ENCODE measurements at places on chromosomes 5 and 9.
A peak's percentile ranks its signal among the peaks of the same experiment; 100 is the strongest.

DNA sequence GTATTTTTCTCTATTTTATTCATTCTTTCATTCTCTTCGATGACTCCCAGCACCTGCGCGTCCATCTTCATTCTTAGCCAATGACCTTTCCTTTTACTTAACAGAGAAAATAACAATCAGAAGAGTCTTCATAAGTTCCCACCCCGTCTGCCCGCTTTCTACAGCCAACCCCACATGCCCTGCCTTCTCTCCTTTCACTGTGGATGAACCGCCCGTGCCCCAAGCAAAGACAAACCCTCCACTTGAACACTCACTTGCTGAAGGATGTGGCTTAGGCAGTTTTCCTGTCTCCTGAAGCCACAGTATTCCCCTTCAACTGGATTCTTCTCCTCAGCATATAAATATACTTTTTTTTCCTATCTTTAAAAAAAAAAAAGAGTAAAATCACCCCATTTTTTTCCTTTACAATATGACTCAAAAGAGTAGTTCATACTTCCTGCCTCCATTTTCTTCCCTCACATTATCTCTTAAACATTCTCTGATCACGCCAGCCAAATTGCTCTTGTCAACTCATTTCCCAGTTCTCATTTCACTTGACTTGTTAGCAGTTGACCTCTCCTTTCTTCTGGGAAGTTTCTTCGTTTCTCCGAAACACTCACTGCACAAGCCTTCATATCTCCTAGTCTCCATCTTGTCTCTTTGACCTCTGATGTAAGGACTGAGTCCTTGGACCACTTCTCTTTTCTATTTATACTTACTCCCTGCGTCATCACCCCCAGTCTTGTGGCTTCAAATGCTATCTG lies 11.1 kb downstream of the NIPSNAP3B start:
- no peak for DNase-seq

GRCh38 chr9:114930056-114930812 lies at the start of gene TNFSF8:
Gene TNFSF8 (minus strand): TSS chr9:114930591. CDS start chr9:114930303, 288 bp downstream.
- peak; percentile 73 for DNase-seq

- no peak for DNase-seq
These were observed 216.5 kb downstream of the IRX2 start for GRCh38 chr5:2534970-2535369.

DNA sequence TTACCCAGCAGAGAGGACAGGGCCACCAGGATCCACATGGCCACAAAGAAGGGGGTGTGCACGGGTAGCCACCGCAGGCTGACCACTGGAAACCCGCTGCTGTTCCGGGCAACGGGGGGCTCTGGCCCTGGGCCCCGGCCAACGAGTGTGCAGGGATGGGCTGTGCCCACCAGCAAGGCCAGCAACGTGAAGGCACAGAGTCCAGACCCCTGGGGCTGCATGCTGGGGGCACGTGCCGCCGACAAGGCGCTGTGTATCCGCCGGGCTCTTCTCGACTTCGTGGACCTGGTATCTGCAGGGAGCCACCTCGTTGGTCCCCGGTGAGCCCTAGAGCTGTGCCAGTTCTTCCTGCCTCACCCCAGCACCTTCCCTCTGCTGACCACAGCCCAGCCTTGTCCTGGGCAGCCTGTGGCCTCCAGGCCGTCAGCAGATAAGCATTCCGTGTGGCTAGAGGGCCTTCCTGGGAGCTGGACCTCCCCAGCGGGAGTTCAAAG lies 42.2 kb upstream of the CEP72 start:
- DNase-seq = no peak

GRCh38 chr5:169294621-169295020 lies 6.3 kb downstream of the SLIT3 start:
- no peak for DNase-seq

DNA sequence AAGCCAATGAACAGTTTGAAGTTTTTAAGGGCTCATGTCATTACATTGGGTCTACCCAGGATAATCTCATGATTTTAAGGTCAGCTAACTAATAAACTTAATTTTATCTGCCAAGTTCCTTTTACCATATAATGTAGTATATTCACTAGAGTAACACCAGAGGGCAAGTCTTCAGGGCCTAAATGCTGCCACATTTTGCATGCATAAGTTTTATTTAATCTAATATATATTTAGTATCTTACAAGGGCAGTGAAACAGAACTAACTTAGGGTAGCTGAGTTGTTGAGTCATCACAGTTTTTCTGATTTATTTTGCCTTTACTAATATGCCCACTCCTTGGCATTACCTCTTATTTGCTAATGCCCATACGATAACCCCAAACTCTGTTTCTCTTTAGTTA lies 8.1 kb upstream of the APC start:
- DNase-seq = no peak

- DNase-seq = no peak
These were observed 22.4 kb upstream of the SMIM15 start for GRCh38 chr5:61184708-61185107.

- DNase-seq = no peak
These were observed 401.3 kb downstream of the BRINP1 start for GRCh38 chr9:118967901-118968300.

- DNase-seq = no peak
These were observed 1.3 kb downstream of the IRX2 start for GRCh38 chr5:2750026-2750757.

GRCh38 chr5:14298126-14298847 lies 155.1 kb downstream of the TRIO start:
- no peak for DNase-seq

DNA sequence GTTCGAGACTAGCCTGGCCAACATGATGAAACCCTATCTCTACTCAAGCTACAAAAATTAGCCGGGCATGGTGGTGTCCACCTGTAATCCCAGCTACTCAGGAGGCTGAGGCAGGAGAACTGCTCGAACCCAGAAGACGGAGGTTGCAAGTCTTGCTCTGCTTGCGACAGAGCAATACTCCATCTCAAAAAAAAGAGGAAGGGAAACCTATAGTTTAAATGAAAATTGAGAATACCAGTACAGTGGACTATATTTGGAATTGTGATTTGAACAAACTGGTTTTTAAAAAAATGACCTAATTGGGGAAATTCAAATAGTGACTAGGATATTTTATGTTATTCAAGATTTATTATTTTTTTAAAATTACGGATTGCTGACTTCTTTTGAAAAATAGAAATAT lies 33.2 kb downstream of the DIAPH1 start:
- DNase-seq = no peak

DNA sequence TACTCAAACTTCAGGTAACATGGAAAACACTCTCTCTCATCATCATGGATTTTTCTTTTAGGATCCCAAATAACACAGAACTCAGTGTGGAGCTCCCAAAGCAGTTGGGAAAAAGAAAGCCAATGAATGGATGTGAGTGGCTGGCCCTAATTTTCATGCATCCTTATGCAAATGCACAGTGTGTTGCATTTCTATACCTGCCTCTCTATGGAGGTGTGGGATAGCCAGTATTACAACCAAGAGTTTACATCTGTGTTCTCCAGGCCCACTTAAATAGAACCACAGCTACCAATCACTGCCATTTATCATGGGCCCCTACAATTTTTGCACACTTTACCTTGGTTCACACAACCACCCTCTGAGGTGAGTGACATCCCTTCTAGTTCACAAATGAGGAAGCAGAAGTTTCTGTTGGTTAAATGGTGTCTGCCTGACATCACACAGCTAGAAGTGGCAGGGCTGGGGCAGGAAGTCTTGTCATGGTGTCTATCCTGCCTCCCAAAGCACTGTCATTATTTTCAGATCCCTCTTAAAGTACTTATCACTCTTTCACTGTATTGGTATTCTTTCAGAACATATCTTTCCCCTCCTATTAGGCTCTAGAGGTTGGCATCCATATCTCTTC lies 17.3 kb downstream of the MAMDC2 start:
- no peak for DNase-seq

GRCh38 chr9:94655739-94656138 lies 16.4 kb upstream of the FBP1 start:
- no peak for DNase-seq

DNA sequence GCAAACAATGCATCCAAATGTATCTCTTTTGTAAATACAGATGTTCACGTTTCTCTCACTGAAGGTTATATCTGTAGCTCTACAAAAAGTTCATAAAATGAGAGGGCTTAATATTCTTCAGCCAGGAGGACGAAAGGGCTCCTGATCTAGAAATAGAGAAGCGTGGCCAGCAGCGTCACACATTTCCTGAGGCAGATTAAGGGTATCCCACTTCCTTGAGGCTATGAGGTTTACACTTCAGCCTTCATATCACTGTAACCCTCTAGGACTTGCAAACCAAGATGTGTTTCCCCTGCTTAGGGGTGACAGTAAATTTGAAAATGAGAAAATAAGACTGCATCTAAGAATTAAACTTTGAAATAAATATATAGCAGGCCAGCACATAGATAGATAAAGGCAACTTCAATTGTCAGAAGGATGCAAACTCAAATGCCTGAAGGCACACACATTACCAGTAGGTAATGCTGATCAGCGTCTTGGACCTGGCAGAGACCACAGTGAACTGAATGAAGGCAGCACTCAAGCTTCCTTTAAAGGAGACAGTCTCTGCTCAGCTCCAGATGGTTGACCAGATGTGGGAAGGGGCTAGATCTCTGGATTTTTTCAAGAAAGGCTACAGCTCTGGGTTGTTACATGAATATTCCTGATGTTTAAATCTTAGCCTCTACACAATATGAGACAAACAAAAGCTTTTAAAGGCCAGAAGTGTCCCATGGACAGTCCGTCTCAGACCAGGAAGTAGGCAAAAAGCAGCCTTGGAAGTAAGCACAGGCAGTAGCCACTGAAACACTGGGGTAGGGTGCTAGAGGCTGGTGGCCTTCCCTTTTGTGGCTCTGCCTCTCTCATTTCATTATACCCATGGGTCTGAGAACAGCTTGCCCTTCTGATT lies 197.7 kb downstream of the MCTP1 start:
- no peak for DNase-seq

- no peak for DNase-seq
These were observed 57.1 kb upstream of the IZUMO3 start for GRCh38 chr9:24602693-24603352.

DNA sequence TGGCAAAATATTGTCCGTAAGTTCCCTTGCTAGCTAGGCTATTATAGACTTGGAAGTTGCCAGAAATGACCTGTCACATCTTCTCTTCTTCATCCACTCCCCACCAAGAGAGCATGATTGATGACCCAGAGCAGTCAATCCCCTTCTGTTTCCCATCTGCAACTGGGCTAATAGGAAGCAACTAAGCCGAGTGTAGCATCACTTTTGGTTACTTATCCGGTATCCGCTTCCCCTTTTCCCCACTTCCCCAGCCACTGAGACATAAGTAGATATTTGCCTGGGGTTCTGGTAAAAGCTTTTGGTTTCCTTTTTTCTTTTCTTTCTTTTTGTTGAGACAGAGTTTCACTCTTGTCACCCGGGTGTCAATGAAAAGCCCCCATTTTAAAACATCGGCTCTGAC lies 29.4 kb upstream of the LIFR start:
- no peak for DNase-seq

- no peak for DNase-seq
These were observed 807.0 kb downstream of the TLE4 start for GRCh38 chr9:80378669-80379293.

DNA sequence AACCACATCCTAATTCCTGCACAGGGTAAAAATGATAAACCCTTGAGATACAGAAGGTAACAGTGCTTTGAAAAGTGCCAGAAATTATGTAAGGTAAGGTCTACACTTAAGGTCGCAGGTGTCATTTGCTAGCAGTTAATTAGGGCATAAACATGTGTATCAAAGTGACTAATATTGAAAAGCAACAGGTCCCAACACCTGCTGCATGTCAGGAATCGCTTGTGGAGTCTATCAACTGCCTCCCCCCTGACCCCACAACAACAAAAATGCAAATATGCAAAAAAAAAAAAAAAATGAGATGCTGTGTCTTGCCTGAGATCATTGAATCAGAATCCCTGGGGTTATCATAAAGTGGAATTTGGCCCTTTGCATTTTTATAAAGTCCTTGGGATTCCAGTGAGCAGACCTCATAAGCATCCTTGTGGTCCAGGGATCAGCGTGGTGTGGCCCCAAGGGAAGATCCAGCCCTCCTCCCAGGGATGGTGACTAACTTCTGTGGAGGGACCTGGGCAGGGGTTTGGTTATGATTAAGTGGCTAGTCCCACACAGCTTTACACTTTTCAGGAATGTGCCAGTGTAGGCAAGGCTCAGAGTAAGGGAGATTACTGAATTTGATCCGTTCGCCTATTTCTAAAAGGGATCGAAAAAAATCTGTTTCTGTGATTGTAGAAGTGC lies 92.5 kb upstream of the TNFSF8 start:
- no peak for DNase-seq

DNA sequence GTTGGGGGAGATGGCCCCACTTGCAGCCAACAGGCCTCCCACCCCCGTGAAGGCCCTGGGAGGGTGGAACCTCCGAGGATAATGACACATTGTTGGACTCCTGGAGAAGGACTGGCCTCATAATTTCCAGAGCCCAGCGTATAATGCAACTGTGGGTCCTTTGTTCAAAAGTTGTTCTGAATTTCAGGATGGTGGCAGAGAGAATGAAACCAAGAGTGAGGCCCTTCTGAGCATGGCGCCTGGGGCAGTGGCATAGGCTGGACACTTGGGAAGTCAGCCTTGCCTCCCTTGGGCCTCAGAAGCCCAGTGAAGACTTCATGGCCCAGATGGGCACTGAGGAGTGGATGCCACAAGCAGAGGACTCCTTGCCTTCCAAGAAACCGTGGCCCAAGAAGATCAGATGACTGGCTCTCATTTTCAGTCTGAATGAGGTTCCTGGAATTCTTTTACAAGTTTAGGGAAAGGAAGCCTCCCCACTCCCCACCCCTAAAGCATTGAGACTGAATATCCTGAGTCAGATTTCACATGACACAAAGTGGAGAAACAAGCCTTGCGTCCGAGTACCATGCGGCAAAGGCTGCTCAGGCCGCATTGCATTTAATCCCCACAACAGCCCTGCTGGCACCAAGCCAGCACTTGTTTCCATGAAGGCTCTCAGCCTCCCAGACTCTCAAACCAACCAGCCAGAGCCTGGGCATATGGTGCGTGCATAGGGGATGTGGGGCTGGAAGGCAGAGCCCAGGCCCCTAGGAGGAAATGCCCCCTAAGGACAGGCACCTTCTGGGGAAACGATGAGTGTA lies 96.7 kb upstream of the SMIM23 start:
- DNase-seq = no peak

- no peak for DNase-seq
These were observed 164.6 kb upstream of the PPP1R2B start for GRCh38 chr5:156685481-156685880.

DNA sequence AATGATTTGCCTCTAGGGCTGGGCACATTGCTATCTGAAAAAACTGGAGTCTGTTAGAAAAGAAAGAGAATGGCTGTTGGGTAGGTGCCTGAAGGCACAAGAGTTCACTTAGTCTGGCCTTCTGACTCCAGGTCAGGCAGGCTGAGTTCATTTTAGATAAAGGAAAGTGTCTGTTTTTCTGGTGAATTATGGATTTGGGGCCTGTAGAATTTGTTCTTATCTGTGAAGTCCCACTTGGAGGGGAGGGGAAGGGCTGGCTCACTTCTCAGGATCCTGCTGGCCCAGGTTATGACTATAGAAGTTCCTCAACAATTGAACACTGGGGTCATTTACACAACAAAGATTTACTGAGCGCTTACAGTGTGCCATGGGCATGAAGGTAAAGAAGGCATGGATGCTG lies 11.5 kb upstream of the SEPTIN8 start:
- DNase-seq = no peak

GRCh38 chr5:1536871-1537602 lies 13.3 kb upstream of the LPCAT1 start:
- DNase-seq = no peak
